ENCODE measurements at places on chromosomes 7 and 10.

GRCh38 chr7:42457663-42458062, 220.7 kb upstream of the GLI3 start:
- DNase-seq, result no peak

- DNase-seq, result no peak
Measured at GRCh38 chr10:19638182-19638895, 177.9 kb upstream of the PLXDC2 start.

- no peak for DNase-seq
Measured at GRCh38 chr7:131197920-131198615, 129.6 kb upstream of the MKLN1 start.

DNA sequence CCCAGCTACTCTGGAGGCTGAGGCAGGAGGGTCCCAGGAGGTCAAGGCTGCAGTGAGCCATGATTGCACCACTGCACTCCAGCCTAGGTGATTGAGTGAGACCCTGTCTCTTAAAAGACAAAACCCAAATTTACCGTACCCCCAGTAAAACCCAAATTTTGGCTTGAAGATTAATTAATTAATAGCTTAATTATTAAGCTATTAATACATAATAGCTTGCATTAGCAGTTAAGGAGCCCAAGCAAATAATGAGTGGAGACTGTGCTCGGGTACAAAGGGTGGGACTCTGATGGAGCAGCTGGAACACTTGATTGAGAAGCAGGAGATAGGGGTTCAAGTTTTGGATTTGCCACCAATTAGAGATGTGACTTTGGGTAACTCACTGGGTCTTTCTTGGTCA, 28.9 kb downstream of the NRF1 start:
- no peak for DNase-seq

DNA sequence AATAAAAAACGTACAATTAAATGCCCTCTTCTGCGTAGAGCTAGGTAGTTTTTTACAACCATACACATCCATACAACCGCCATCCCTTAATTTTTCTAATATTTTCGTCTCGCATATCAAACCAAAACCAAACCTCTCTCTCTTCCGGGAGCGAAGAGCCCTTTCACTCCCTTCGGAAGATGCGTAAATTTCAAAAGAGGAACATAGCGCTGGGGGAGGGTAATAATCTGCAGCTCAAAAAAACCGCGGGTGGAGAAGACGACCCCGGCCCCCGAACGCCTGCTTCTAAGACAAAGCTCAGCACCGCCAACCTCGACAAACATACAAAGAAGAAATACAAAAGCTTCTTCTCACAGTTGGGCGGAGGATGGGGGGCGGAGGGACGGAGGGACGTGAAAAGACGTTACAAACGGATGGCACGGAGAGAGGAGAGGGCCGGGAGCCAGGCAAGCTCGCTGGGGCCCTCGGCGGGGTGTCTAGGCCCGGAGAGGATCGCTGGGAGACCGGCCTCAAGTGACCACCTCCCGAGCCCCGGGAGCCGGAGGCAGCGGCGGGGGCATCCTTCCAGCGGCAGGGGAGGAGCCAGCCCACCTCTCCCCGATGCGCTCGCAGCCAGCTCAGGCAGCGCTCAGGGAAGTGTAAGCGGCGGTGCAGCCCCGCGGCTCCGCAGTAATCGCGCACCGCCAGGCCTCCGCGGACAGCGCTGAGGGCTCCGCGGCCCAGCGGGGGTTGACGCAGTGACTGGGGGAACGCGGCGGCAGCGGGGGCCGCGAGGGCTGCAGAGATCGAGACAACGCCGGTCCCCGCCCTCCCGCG, 851 bp downstream of the MKRN1 start:
- DNase-seq, result peak; percentile 42

DNA sequence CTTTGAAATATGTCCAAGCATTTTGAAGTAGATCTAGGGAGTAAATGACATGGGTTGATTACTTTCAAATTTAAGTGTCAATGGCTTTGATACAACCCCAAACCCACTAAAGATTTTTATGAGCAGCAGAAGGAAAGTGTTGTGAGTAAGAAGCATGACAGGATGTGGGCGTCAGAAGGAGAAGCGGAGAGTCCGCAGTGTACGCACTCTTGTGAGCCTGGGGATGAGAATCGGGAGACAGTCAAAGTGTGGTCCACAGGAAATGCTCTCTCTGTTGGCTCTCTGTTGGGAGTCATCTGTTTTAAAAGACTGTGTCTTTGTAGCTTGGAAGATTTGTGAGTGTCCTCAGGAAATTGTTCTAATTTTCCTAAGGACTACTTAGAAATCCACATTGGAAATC, 629.8 kb upstream of the ADARB2 start:
- no peak for DNase-seq

GRCh38 chr7:121755818-121756552, 117.0 kb upstream of the PTPRZ1 start:
- no peak for DNase-seq

GRCh38 chr7:66344166-66344565, 139.0 kb downstream of the TPST1 start:
- DNase-seq, result no peak

DNA sequence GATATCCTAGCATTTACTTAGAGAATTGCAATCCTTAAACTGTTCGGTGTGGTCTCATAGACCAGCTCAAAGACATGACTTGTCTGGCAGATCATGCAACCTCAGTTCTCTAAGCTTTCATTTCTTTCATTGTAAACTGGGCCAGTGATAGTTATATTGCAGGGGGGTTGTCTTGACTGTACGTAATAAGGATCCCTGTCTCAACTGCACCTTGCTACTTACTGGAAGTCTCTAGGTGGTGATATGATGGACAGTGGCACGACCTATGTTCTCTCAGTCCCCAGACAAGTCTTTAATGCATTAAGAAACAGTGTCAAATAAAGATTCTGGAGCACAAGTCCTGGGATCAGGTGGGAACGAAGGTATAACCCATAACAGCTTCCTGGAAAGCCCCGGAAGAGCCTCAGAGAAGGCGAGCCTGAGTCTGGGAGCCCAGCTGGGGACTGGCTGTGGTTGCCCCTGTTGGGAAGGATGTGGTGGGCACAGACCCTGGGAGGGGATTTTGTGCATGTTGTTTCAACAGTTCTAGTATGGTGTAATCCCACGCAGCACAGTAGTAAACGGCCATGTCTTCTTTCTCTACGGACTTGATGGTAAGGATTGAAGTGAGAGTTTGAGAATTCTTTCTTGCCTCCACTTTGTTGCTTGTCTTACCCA, 26.0 kb upstream of the TARP start:
- DNase-seq, result no peak

GRCh38 chr7:2966466-2967078, 77.1 kb downstream of the CARD11 start:
- DNase-seq, result no peak

DNA sequence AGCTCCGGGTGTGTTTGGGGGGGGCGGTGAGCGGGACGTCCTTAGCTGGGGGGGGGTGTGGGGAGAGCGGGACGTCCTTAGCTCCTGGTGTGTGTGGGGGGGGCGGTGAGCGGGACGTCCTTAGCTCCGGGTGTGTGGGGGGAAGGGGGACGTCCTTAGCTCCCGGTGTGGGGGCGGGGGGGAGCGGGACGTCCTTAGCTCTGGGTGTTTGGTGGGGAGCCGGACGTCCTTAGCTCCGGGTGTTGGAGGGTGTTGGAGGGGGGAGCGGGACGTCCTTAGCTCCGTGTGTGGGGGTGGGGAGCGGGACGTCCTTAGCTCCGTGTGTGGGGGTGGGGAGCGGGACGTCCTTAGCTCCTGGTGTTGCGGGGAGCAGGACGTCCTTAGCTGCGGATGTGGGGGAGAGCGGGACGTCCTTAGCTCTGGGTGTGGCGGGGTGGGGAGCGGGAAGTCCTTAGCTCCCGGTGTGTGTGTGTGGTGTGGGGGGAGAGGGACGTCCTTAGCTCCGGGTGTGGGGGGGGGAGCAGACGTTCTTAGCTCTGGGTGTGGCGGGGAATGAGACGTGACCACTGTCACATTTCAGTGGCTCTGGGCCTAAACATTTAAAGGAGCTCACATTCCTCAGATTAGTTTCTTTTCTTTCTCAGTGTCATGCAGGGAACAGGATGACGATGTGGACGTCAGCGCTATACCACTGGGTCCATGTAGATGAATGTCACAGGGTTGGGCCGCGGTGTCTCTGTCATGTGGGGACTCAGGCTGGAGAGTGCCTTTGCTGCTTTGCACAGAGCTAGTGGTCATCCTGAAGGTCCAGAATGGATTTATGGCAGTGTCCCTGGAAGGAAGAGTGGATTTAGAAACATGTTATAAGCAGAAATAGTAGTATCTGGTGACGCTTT, 7.5 kb downstream of the DYNC2I1 start:
- DNase-seq, result no peak

- DNase-seq, result no peak
Measured at GRCh38 chr7:46220066-46220630, 299.1 kb upstream of the IGFBP3 start.

GRCh38 chr7:154914996-154915380, 87.9 kb downstream of the PAXIP1 start:
- DNase-seq, result no peak

DNA sequence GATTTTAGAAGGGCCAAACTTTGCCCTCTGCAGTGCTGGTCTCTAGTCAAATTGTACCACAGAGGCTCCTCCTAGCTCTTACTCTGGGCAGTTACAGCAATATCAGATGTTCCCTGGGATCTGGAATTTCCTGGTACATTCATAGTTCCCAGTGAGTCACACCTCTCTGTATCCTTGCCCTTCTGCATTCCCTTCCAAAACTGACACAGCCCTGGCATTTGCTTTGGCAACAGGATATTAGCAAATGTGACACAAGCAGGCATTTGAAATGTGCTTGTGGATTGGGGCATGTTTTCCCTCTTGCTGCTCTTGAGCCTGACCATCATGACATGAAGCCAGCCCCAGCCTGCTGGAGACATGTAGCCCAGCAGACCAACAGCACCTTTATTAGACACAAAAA, 284.7 kb upstream of the AKR1E2 start:
- DNase-seq, result no peak

DNA sequence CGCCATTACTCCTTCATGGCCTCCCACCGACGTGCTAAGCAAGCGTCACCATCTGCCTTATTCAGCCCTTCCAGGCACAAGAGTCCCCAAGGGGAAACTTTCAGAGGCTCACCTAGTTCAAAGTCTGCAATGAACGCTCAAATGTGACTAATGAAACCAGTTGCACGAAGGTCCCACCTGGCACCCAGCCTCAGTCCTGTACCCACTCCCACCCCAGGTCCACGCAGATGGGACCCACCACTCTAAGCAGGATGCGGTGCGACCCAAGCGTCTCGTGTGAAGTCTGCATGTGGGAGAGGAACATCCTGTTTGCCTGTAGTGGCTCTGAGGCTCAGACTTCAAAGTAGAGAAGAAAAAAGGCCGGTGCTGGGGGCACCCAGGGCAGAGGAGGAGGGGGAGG, 40.3 kb downstream of the RGS10 start:
- DNase-seq, result peak; percentile 80

- no peak for DNase-seq
Measured at GRCh38 chr10:50517626-50518025, 106.1 kb downstream of the SGMS1 start.

DNA sequence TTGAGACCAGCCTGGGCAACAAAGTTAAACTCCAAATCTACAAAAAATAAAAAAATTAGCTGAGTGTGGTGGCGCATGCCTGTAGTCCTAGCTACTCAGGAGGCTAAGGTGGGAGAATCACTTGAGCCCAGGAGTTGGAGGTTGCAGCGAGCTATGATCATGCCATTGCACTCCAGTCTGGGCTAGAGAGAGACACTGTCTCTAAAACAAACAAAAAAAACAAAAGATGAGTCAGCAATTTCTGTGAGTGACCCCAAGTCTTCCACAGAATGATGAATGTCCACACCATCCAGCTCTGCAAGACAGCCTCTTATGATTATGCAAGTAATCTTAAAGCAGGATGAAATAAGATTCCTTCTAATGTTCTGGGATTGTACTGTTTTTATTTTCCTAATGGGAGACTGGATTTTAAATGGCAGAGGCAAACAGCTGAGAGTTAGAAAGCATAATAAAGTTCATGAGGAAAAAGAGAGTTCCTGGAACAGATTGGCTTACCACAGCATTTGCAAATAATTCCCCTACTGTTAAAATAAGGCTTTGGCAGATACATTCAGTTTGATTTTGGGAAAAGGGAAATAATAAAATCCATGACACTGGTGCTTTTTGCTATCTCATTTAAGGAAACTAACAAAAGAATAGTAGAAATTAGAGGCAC, 18.9 kb upstream of the PRKAR2B start:
- no peak for DNase-seq

- DNase-seq, result no peak
Measured at GRCh38 chr7:108122181-108122580, 8.0 kb downstream of the LAMB4 start.

- DNase-seq, result no peak
Measured at GRCh38 chr7:146875237-146875785, 758.7 kb downstream of the CNTNAP2 start.

GRCh38 chr7:26306790-26307189, 15.1 kb downstream of the SNX10 start:
- DNase-seq, result no peak

- no peak for DNase-seq
Measured at GRCh38 chr7:128266883-128267594, 26.0 kb downstream of the LEP start.

GRCh38 chr7:96303686-96304443, 18.0 kb downstream of the SLC25A13 start:
- no peak for DNase-seq

DNA sequence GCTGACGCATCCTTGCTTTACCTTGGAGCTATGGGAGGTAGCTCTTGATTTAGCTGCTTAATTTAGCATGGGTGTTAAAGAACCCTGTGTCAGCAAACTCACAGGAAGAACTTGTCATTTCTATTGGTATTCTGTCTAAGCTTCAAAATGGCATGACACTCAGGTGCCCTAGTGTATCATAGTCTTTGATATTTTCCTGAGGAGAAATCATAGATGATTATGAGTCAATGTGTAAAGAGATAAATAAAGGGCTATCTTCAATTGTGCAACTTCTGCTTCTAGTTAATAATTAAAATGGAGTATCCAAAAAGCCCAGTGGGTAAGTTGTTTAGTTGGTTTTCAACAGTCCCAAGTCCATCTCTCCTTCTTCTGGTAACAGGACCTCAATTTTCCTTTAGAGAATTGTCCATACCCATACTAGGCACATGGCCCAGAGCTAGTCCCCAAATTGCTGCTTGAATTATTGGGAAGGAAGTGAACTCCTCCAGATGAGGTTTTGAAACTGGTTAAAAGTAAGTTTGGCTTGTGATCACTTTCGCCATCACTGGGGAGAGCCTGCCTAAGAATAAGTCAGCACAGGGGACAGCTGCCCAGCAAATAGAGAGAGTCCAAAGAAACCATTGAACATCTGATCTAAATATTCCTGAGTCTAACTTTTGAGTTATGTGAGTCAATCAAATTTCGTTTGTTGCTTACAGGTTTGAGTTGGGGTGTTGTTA, 169.0 kb upstream of the PHYHIPL start:
- no peak for DNase-seq

GRCh38 chr10:114195079-114195478, 15.9 kb downstream of the TDRD1 start:
- no peak for DNase-seq
